Renal pelvis (tissue), 12 donors: ENCODE measurements at places on chromosomes 2 and 18. TPM values are rescaled to one million over a fixed set of nuclear protein-coding genes. Genes with fewer than 3 reads are reported as not detected.

- no peak for DNase-seq
Observed at GRCh38 chr18:35695384-35695783, 113.8 kb downstream of the GALNT1 start.

- DNase-seq = no peak
Observed at GRCh38 chr2:215149894-215150293, 11.5 kb upstream of the ABCA12 start.

- no peak for DNase-seq
Observed at GRCh38 chr2:152221839-152222238, 46.3 kb upstream of the STAM2 start.

- DNase-seq = peak; percentile 83
Observed at GRCh38 chr18:44680273-44681075, at the start of gene SETBP1. Gene SETBP1, plus strand, starts transcription at chr18:44680888. Its CDS starts 20,459 bp downstream, at chr18:44701347.

- DNase-seq = no peak
Observed at GRCh38 chr2:103459283-103459682, 697.5 kb downstream of the TMEM182 start.

- no peak for DNase-seq
Observed at GRCh38 chr2:109216332-109216731, 87.3 kb downstream of the SH3RF3 start.

DNA sequence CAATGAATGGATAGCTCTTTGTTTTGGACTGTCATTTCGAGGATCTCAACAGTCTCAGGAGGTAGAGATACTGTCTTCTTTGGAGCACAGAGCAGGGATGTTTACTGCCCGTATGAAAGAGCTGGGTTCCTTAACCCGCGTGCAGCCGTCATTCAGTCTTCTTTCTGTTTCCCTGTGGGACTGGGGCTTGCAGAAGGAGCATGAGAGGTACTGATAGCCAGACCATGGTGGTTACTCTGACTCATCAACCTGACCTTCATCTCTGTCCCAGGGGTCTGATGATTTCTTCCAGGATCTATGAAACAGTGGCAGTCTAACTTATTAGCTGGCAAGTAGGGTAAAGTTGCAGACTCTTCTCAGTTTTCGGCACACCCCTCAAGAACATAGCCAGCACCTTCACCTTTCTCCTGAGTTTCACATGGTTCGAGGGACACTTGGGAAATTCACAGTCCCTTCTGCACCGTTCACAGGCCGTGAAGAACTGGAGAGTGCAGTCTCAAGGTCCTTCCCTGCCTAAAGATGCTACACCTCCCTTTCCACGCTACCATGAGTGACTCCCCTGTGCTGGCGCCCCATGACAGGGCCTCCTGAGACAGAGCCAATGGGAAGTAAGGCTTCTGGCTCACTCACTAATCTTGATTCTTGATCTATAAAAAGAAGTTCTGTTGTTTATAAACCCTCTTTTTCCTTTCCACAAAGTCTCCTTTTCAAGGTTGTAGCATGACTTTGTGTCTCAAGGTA is 226.2 kb downstream of the MC4R start:
- DNase-seq = no peak

- DNase-seq = no peak
Observed at GRCh38 chr2:240348522-240348921, 86.9 kb upstream of the GPC1 start.

DNA sequence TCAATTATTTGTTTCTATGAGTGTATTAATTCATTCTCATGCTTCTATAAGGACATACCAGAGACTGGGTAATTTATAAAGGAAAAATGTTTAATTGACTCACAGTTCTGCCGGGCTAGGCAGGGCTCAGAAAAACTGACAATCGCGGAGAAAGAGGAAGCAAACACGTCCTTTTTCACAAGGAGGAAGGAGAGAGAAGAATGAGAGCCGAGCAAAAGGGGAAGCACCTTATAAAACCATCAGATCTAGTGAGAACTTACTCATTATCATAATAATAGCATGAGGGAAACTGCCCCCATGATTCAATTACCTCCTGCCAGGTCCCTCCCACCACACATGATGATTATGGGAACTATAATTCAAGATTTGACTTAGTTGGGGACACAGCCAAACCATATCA is 294.0 kb downstream of the DSC3 start:
- DNase-seq = no peak

- DNase-seq = no peak
Observed at GRCh38 chr2:37602702-37603101, 68.7 kb downstream of the CDC42EP3 start.

DNA sequence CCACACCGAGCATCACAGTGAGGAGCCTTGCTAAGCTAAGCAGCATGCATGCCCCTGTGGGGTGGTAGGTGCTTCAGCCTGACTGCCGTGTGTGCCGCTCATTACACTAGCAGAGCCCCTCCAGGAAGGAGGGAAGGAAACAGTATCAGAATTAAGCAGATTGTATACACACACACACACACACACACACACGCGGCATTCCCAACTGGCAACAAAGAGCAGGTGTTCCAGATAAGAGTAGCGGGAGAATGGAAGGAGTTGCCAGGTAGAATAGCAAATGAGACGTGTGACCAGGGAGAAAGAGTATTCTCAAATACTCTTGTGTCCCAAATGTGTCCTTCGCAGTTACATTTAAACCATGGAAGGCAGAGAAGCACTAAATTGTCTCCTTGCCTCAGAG is 47.6 kb upstream of the TTC39C start:
- DNase-seq = no peak

GRCh38 chr2:174332217-174332963 is 2.4 kb upstream of the SP9 start:
- DNase-seq = no peak

DNA sequence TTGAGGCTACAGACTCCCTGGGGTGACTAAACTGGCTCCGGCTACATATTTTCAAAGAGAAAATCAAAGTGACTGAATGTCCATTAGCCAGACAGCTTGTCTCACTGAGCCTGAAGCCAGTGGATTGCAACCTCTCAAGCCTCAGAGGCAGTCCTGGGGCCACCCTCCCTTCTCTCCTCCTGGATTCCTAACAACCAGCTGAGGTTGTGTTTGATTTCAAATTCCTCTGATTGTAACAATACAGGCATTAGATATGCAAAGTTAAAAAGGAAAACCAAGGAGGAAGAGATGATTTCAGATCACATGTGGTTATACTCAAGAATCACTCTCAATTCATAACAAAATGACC is 101.0 kb upstream of the LMAN1 start:
- no peak for DNase-seq

- DNase-seq = no peak
Observed at GRCh38 chr2:31148514-31148913, 10.3 kb upstream of the GALNT14 start.

GRCh38 chr18:58013241-58014211 is 30.5 kb upstream of the NEDD4L start:
- DNase-seq = peak; percentile 19

DNA sequence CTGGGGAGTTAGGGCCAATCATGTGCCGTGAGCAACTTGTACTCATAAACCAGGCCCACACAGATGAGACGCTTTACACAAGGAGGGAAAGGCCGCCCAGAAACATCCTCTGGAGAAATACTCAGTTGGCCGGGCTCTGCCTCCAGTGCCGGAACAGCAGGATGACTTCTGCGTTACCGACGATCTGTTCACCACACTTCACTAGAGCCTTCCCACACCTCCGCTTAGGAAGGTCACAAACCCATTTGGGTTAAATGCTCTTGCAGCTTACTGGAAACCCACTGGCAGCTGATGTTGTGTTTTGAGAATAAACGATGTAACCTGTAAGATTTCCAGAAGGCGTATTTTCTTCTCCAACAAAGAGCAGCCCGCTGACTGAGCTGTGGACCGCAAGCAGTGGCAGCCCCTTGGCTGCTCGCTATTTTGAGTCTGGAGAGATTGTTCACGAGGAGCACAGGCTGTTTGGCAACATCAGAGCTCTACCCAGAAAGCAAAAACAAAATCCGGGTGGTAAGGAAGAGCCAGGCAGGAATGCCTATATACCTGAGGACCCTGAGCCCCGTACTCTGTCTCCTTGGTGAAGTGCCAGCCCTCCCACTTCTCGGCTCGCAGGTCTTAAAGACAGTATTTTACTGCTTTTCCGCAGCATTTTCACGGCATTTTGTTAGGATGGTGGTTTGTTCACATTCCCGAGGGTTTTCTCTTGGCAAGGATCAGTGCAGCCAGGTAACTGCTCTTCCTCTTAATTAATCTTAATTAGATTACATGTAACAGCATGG is 44.0 kb downstream of the COLEC12 start:
- DNase-seq = no peak

- DNase-seq = no peak
Observed at GRCh38 chr2:197239434-197239833, 71.1 kb downstream of the ANKRD44 start.

GRCh38 chr2:9811216-9811615 is 32.1 kb upstream of the TAF1B start:
- no peak for DNase-seq

GRCh38 chr18:32480581-32480980 is 9.9 kb upstream of the GAREM1 start:
- DNase-seq = no peak

DNA sequence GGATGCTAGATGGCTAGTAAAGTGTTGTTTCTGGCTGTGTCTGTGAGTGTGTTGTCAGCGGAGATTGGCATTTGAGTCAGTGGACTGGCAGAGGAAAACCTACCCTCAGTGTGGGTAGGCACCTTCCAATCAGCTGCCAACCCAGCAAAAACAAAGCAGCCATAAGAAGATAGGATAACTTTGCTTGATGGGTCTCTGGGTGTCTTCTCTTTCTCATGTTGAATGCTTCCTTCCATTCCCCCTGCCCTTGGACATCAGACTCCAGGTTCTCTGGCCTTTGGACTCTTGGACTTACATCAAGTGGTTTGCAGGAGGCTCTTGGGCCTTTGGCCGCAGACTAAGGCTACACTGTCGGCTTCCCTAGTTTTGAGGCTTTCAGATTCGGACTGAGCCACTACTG is 429.0 kb upstream of the ZNF804A start:
- no peak for DNase-seq

GRCh38 chr2:3516831-3517230 is 2.5 kb downstream of the ADI1 start:
- no peak for DNase-seq

GRCh38 chr18:47050468-47050867 is 15.0 kb upstream of the ELOA2 start:
- peak; percentile 22 for DNase-seq

DNA sequence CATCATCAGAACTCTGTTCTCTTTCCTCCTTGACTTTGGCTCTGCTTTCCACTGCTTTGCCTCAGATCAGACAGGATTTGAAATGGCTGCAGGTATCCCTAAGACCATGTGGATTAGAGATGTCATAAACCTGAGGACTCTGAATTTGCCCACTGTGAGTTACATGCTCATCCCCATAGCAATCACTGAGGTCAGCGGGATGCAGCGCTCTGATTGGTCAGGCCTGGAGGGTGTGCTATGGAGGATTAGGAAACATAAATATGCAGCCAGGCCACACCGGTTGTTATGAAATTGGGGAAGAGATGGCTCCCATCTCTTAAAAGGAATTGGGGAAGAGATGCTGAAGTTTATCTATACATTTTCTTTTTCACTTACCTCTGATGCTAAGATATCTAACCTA is 73.7 kb upstream of the DNAJC10 start:
- DNase-seq = no peak

Gene SEPTIN10
- 97.8 TPM for polyA plus RNA-seq

Gene THOC1
- 63.2 TPM for polyA plus RNA-seq

Gene PTPRM
- polyA plus RNA-seq = 77.7 TPM

Gene DYNAP
- 0.12 TPM for polyA plus RNA-seq

Gene RBM44
- 0.53 TPM for polyA plus RNA-seq

Gene SULT1C3
- not detected for polyA plus RNA-seq

Gene MC2R
- not detected for polyA plus RNA-seq

Gene ACVR1C
- 0.43 TPM for polyA plus RNA-seq

Gene ANTXR1
- 66.3 TPM for polyA plus RNA-seq
